ENCODE measurements at places on chromosomes 4 and X.

GRCh38 chr4:15100994-15101695, 98.9 kb downstream of the CPEB2 start:
- no peak for DNase-seq

DNA sequence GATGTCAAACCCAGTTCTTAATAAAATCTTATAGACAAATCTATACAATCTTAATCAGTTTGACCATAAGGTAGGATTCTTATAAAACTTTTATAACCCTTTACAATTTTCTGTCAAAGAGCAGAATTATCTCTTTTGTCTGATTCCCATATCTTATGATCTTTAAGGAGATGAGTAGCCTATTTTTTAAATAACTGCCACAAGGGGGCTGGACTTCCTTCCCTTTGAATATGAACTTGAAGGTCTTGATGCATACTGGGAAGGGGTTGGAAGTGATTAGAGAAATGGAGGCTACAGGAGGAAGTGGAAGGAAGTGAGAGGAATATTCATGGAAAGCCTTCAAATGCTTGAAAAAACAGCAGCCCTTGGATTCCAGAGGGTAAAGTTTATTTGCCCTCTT, 111.1 kb downstream of the APOOL start:
- DNase-seq: no peak

- DNase-seq: no peak
These were observed 857 bp downstream of the SCML1 start for GRCh38 chrX:17737986-17738713.

DNA sequence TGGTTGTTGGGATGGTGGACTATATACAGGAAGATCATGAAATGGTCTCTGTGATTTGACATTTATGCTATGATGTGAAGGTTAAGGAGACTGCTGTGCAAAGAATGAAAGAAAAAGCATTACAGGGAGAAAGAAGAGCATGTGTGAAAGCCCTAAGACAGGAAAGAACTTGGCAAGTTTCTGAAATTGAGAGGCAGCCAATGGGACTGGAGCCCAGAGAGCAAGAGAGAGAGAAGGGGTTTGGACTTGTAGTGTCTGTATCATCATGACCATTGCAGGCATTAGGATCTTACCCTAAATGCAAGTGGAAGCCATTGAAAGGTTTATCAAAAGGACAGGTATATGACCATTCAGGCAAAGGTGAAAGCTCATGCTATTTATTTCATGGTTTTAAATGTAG, 147.1 kb downstream of the NAA11 start:
- no peak for DNase-seq

- DNase-seq: no peak
These were observed 53.2 kb upstream of the ABCG2 start for GRCh38 chr4:88211473-88212252.

GRCh38 chr4:3708103-3708510, 58.1 kb upstream of the ADRA2C start:
- DNase-seq: no peak

GRCh38 chrX:70352496-70352895, 62.6 kb downstream of the KIF4A start:
- no peak for DNase-seq

GRCh38 chrX:7115557-7115956, 32.0 kb upstream of the STS start:
- DNase-seq: no peak

GRCh38 chrX:118823263-118824172, at the start of gene ZCCHC12:
Gene ZCCHC12 (plus strand): TSS chrX:118823824. CDS start chrX:118825245, 1,421 bp downstream.
- DNase-seq: peak; percentile 11

GRCh38 chr4:2792396-2792710, 532 bp upstream of the SH3BP2 start:
- DNase-seq: no peak

DNA sequence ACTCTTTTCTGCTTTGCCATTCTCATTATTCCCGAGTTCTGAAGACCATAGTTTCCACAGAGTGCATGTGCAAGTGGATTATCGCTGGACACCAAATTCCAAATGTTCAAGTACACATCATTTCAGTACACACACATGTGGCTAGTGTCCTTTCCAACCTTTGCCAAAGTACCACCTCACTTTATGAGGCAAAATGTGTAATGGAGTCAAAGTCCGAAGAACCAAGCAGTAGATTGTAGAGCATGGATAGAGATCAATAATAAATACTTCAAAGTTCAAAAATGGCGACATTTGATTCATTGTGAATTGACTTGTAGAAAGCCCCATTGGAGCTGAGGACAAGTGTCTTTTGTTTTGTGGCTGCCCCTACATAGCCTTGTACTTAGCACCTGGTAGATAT, 115.6 kb downstream of the TMEM164 start:
- DNase-seq: no peak

GRCh38 chr4:79854856-79855502, 218.1 kb downstream of the ANTXR2 start:
- no peak for DNase-seq
